ENCODE measurements at places on chromosomes 2 and 18. TPM values are rescaled to one million over a fixed set of nuclear protein-coding genes. Genes with fewer than 3 reads are reported as not detected.
A peak's percentile ranks its signal among the peaks of the same experiment; 100 is the strongest.

DNA sequence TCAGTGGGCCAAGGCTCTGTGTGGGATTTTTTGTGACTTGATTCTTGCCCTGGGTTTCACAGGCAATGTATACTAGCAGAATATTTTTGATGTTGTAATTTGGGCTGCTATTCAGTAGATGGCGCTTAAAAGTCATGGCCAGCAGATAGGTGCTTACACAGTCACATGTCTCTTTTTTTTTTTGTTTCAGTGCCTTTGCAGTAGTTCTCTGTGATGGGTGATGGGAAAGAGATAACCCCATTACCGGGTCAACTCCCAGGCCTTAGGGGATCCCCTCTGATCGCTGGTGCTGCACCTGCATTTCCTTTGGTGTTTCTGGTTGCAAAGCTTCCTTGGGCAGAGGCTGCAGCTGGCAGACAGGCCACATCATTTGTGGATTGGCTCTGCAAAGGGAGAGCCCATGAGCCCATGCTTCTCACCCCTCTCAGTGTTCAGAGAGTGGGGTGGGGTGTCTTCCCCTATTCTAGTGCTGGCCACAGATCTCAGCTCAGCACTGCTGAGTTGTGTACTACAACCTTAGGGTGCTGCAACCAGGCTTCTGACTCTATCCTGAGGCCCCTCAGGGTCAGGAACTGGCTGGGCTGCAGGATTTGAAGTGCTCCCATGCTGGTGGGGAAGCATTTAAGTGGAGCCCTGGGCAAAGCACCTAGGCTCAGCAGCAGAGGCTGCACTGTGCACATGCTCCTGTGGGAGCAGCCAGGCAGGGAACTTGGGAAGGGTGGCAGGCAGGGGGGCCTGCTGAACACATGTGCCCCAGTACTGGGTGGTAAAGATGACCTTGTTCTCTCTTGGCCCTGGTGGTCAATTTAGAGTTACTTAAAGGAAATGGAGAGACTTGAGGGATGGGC, 219.8 kb upstream of the SPHKAP start:
- no peak for DNase-seq

CYP1B1 gene
- total RNA-seq, result 237 TPM

DNA sequence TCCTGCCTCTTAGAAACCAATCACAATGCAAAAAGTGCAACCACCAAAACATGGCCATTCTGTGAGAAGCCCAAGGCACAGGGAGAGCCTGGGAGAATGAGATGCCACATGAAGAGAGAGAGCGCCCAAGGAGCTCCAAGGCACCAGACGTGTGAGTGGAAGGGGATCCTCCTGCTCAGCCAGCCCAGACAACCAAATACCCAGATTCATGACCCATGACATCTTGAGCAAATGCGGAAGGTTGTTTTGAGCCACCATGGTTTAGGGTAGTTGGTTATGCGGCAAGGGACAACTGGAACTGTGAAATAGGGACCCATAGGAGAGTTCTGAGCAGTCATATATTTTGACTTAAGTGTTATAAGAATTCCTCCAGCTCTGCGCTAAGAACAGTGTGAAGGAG, 7.0 kb downstream of the AFF3 start:
- DNase-seq, result no peak

DGKD gene
- total RNA-seq, result 35.8 TPM

GRCh38 chr2:112830682-112831512, 5.7 kb downstream of the IL1B start:
- no peak for DNase-seq

DNA sequence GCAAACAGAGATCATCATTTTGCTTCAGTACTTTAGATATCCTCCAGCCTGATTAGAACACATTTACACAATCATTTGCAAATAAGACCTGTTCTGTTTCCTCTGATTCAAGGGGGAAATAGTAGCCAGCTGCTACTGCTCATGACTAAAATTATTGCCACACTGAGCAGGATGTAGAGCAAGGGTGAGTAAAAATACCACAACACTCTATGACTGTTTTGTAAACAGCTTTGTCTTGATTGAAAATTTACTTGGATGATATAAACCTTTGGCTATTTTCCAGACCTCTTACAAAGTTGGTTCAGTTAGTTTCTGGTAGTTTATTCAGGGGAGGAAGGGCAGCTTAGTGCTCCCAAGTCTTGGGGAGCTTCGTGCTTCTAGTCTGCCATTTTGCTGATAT, 286.4 kb upstream of the CNTNAP5 start:
- DNase-seq, result no peak

GRCh38 chr2:207182911-207183310, 17.2 kb upstream of the KLF7 start:
- no peak for DNase-seq

DNA sequence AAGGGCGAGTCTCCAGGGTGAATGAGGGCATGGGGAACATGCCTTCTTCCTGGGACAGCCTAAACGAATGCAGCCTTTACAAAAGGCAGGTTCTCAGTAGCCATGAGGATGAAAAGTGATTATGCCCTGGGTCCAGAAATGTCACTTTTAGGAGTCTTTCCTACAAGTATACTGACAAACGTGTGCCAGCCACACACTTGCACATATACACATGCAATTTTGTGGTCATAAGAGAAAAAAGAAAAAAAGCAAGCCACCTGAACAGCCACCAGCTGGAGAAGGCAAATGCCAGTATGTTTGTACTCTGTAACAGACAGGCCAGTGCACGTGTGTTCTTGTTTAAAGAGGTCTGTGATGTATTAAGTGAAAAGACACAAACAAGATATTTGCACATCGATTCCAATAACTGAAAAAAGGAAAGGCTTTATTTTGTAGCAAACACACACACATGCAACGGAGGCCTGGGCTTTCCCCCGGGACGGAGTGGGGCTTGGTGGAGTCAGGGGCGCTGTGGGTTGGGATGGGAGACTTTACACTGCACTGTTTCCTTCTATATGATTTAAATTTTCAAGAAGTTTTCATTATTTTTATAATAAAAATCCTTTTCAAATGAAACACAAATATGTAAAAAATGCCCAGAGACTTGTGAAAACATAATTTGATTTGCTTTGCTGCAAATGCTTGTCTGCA, 108.4 kb downstream of the FAM210A start:
- no peak for DNase-seq

RIT2 gene
- total RNA-seq, result not detected

MREG gene
- total RNA-seq, result 5.9 TPM

DNA sequence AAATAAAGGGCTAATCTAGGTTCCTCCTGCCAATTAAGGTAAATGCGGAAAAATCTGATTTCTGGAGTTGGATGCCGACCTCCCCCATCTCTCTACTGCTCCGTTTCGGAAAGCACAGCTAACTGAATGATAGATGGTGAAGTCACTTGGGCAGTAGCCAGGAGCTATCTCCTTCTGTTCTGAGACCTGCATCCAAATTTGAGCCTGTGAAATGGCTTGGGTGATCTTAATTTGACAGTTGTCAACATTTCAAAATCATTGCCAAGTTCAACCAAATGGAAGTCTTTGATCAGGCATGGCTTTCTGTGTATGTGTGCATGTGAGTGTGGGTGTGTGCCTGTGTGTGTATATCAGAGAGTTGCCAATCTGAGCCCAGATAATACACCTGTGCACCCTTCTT, 217.2 kb downstream of the ZNF516 start:
- DNase-seq, result no peak

GRCh38 chr2:151053661-151053990, 208.0 kb downstream of the RBM43 start:
- no peak for DNase-seq

DNA sequence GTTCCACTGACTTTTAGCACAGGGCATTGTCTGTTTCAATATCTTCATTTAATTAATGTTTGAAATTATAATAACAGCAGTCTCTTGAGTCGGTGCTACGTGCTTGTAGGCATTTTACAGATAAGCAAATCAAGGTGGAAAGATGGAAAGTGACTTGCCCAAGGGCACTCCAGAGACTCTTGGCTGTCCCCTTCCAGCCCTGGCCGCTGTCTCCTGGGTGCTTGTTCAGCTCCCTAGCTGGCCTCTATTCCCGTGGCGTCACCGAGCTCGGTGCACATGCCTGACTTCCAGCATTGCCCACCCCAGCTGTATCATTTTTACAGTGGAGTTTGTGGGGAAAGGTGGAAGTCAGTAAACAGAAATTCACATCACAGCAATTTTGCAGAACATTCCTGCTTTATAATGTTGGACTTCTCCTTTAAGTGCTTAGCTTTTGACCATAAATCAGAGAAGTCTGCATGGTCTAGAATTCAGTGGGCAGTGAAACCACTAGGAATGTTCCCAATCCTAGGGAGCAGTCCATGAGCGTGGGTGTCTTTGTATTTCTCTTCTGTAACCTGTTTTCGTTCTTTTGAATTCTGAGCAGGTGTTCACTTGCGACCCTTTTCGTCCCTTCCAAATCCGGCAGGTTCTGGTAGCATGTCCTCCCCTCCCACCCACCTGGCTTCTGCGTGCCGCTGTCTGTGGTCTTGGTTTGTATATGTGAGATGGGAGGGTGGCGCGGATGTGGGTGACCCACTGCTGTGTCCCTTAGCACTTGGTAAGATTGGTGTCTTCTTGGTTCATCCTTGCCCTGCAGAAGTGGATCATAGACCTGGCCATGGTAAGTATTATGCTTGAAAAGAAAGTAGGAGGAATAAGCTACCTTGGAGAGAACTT, 8.4 kb downstream of the SLC66A3 start:
- DNase-seq, result no peak

GRCh38 chr2:167237478-167237877, 349.2 kb downstream of the XIRP2 start:
- no peak for DNase-seq

- DNase-seq, result no peak
Observed at GRCh38 chr2:136375017-136375901, 257.3 kb upstream of the CXCR4 start.

- DNase-seq, result no peak
Observed at GRCh38 chr2:37039580-37039979, 44.6 kb downstream of the HEATR5B start.

MAL gene
- 241 TPM for total RNA-seq

DNA sequence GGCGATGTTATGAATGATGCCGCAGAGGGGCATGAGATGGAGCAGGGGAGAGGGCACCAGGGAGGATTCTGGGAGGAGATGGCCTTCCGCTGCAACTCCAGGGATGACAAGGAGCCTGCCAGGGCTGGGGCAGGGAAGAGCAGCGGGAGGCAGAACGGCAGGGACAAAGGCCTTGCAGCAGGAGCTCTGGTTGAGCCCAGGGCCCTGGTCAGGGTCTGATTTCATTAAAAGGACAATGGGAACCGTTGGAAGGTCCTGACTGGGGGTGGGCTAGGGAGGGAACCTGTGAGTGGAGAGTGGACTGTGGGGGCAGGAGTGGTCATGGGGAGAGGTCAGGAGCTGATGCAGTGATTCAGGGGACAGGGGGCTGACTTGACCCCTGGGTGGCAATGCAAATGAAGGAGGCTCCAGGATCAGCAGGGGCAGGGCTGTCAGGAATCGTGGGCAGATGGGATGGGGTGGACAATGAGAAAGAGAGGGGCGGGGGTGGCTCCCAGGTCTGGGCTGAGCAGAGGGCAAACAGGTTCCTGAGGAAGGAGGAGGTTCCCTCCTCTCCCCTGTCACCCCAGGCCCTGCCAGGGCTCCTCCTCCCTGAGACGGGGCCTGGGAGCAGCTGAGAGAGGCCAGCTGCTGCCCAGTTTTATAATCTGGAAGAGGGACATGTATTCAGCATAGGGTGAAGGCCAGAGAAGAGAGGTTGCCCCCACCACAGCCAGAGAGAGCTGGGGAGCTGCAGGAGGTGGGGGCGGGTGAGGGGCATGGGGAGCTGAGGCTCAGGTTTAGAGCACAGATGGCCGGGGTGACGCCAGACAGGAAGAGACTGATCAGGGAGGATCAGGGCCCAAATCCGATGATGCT, 7.3 kb upstream of the DUSP2 start:
- peak; percentile 28 for DNase-seq

TSPYL6 gene
- total RNA-seq, result 0.13 TPM

DNA sequence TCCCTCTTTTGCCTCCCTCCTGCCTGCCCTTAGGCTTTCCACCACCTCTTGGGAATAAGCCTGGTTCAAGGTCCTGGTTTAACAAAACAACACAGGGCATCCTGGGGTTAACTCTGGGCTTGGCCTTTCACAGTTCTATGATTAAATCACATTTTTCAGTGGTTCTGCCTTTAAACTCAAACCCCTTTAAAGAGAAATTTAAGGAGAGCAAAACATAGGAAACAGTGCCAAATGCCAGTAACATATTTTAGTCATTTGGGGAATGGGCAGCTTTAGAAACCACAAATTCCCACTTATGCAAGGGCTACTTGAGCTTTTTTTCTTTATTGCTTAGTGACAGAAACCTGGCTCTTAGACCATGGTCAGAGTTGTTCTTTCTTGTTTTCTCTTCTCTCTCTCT, 112.2 kb upstream of the FZD5 start:
- DNase-seq, result no peak

DNA sequence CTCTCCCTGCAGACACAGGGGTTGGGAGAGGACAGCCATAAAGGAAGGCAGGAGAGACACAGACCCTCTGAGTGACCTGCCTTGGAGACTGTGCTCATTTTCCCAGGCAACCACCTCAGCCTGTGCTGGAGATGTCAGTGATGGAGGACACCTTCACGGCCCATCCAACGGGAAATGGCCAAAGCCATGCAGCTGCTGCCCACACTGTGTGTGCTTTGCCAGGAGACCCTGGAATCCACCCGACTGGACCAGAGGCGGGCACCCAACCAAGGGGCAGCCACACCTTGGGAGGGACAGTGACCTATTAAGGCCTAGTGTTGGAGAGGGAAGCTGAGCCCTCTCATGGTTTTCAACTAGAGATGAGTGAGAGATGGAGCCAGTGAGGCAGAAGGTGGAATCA, 192.5 kb downstream of the SMAD2 start:
- DNase-seq, result peak; percentile 30

DNA sequence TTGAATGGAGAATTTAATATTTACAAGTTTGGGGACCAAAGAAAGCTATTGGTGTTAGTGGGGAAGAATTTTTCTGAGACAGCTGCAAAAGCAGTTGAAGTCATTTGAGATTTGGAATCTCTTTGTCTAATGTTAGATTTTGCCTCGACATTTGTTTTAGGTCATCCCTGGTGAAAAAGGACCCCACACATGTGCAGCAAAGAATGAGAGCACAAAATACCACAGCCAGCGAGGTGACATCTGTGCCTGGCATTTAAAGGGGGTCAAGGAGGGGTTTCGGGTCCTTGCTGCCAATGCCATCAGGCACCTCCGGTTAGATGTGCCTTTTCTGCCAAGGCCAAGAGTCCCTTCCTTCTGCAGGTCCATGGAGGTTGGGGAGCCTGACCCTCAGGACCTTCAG, 173.3 kb downstream of the TRIB2 start:
- no peak for DNase-seq

GRCh38 chr2:86790676-86791572, at the start of gene CD8A:
Gene CD8A (minus strand): TSS chr2:86790913. CDS start chr2:86790825, 88 bp downstream.
- no peak for DNase-seq

DNA sequence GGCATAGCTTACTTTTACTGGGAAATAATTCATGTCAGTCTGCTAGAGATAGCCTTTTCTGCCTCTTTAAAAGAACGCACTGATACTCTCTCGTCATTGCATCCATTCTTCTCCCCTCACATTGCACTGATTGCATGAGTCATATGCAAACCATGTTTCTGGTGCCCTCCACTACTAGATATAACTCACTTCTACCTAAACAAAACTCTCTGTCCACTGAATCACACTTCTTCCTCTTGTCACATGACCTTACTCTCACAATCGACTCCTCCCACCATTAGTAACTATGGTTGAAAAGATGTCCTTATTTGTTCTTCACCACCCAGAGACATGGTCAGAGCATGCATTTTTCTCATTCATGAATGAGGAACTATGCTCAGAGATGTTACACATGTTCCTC, 158.0 kb downstream of the CSRNP3 start:
- no peak for DNase-seq

MOCOS gene
- 6.4 TPM for total RNA-seq
